ENCODE measurements at places on chromosomes 1 and 21.

- DNase-seq = no peak
These were observed 21.5 kb downstream of the WLS start for GRCh38 chr1:68210829-68211228.

DNA sequence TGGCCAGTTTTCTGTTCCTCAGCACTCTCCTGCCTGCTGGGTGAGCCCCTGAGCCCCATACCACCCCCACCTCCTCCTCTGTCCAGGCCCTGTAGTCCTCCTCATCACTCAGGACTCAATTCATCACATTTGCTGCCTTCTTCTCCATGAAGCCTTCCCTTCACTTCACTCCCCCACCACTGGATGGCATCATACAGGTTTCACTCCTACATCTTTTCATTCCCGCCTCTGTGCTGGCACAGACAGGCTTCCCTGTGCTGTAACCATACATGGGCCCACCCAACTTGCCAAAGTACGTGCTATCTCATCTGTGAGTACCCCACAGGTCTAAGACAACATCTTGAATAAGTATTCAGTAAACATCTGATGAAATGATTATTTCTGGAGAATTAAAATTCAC, 56.9 kb downstream of the SLC45A1 start:
- DNase-seq = no peak

DNA sequence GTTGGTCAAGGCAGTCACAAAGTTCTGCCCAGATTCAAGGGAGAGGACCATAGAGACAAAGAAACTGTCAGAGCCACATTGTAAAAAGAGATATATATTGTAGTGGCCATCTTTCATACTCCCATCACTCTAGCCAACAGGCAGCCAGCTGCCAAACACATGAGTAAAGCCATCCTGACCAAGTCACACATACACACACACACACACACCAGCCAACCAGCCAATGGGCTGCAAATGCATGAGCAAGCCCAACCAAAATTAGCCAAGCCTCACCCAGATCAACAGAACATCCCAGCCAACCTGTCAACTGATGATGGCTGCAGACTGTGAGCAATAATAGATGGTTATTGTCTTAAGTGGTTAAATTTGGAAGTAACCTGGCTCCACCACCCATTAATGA, 120.7 kb downstream of the SEC16B start:
- DNase-seq = no peak

DNA sequence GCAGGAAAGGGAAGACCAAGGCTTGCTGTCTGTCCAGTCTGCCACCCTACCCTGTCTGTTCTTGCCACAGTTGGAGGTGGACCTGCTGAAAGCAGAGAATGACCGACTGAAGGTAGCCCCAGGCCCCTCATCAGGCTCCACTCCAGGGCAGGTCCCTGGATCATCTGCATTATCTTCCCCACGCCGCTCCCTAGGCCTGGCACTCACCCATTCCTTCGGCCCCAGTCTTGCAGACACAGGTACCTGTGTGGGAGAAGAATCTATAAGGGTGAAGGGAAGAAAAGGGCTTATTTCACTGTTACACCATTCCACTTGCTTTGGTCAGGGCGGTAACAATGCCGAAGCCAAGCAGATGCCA, 20.3 kb upstream of the IPO9 start:
- no peak for DNase-seq

DNA sequence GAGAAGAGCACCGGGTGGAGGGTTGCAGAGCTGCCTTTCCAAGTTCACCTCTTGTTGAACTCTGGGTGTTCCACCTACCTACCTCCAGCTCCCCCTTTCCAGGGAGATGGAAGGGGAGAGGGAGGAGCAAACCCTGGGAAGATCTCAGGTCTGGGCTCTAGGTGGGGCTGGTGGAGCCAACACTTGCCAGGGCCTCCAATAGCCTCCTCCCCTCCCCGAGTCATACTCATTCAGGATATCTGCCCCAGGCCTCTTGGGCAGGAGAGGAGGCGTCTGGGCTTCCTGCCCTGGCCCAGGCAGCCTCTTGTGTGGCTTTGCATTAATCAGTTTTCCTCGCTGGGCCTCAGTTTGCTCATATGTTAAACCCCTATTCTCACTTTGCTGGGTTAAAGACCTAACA, 13.4 kb downstream of the RAP1GAP start:
- DNase-seq = no peak

GRCh38 chr21:45283611-45284455, 3.9 kb downstream of the POFUT2 start:
- DNase-seq = no peak

- no peak for DNase-seq
These were observed 28.9 kb downstream of the FOXO6 start for GRCh38 chr1:41390166-41390565.

GRCh38 chr1:101769520-101769919, 227.2 kb downstream of the OLFM3 start:
- DNase-seq = peak; percentile 15

DNA sequence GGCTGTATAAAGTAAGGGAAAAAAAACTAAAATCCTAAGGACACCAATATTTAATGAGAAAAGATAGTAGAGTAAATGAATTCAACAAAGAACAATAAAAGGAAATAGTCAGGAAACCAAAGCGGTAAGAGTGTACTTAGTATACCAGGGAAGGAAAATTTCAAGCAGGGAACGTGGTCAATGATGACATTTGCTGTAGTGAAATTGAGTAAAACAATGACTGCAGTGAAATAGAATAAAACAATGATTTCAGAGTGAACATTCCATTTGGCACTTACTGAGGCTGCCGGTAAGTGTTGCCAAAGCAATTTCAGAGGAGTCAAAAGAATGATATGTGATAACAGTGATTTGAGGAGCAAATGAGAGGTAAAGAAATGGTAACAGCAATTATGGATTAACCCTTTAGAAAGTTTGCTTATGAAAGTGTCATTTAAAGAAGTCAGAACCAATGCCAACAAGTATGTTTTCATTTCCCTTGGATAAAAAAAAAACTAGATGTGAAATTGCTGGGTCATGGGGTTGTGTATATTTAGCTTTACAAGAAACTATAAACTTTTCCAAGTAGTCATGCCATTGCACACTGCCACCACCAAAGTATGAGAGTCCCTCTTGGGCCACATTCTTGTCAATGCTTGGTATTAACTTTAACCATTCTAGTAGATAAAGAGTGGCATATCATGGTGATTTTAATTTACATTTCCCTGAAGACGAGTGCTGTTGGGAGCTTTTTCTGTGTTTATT, 50.5 kb downstream of the VCAM1 start:
- DNase-seq = no peak

DNA sequence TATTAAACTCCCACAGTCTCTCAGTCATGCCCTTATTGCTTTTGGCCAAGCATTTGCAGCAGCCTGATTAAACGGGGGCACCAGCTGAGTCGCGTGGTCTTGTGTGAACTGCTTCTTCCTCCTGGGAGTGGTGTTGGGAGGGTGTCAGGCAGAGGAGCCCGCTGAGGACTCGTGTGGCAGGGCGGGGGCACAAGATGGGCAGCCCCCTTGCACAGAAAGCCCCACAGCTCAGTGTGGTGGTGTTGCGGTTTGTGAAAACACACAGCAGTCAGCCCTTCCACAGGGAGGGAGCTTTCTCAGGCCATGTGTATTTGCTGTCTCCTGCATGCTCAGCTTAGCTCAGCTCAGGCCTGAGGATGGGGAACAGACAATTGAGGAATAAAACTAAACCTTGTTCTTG, 22.4 kb downstream of the PEX14 start:
- DNase-seq = peak; percentile 72

DNA sequence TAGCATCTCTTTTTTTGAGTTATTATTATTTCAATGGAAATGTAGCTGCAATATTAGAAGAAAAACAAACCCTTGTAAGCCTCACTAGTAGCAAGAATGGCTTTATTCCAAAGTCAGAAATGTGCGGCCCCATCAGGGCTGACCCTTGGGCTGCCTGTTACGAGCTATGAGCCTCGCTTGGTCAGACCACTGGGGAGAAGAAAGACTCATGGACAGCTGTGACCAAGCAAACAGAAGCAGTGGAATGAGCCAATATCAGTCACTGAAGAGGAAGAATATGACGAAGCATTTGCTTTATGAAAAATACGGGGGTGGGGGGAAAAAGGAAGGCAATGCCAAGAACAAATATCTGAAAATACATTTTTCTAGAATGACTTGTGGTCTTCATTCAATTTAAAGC, 504.5 kb downstream of the LMO4 start:
- no peak for DNase-seq

GRCh38 chr1:26404641-26405040, 6.0 kb upstream of the LIN28A start:
- no peak for DNase-seq

GRCh38 chr1:197619008-197619640, 156.2 kb downstream of the DENND1B start:
- peak; percentile 35 for DNase-seq

DNA sequence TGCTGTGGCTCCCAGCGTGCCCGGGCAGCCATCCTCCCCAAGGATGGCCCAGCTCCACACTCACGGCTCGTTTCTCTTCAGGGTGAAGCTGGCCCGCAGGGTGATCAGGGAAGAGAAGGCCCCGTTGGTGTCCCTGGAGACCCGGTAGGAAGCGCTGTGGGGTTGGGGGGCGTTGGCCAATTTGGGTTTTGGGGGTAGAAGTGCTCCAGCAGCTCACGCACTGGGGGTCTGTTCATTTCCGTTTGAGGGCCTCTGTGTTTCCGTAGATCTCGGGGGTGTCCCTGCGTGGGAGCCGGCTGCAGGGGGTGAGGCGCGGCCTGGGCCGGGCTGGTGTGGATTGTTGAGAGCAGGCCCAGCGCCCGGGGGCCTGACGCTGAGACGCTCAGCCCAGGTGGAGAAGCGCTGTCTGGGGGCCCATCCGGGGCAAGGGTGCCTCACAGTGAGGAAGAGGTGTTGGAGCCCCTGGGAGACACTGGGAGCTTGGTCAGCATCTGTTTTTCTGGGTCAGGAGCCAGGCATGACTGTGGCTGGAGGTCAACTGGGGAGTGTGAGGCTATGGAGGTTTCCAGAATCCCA, 12.6 kb downstream of the COL6A1 start:
- no peak for DNase-seq

DNA sequence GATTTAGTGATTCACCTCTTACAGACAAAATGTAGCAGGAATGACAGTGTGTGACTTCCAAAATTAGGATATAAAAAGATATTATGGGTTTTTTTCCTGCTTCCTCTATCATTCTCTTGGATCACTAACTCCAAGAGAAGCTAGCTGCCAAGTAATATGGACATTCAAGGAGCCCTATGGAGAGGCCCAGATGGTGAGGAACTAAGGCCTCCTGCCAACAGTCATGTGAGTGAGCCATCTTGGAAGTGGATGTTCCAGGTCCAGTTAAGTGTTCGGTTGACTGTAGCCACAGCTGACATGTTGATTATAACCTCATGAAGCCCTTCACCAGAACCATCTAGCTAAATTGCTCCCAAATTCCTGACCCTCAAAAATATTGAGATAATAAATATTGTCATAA, 38.8 kb downstream of the CD160 start:
- no peak for DNase-seq

DNA sequence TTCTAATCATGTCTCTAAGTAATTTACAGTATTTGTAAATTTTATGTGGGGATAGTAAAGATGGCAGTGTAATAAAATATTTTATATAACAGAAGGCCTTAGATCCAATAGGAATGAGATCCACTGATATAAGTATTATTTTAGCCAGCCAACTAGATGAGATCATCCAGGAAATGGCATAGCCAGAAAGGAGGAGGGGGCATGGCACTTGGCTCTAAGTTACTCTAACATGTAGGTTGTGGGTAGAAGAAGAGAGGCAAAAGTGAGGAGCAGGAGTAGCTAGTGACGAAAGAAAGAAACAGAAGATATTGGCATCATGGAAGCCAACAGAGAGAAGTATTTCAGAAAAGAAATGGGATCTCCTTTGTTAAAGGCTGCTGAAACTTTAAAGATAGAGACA, 426.1 kb downstream of the PTPRC start:
- DNase-seq = no peak

DNA sequence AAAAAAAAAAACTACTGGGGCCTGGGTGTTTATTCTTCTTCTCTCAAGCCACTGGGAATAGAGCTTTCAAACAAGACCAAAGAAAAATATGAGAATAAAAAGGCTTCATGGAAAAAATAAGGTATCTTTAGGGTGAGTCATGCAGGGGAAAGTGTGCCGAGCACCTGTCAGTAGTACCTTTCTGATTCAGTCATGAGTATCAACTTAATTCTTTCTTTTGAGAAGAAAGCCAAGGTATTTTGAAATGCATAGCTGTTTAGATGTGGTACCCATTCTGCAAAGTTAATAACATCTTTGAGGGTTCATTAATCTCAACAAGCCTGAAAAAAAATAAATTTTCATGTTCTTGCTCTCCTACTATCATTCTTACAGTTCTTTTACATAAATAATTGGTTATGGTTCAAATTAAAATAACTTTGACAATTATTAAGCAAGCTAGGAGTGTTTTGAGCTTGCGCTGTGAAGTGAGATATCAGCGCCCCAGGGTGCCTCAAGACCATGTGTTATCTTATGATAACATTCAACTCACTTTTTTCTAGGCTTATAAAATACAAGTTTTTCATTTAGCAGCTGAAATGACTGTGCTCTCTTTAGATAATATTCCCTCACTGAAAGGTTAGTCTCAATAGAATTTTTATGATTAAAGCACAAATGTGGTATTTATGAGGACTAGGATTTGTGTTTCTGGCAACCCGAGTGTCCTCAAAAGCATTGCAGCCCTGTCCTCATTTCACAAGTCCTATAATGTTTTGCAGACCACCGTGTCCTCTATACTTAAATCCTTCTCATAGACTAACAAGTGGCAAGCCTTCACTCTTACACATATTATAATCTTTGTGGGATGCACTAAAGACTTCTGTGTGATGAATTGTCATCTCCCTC, 138.6 kb downstream of the SLC44A5 start:
- no peak for DNase-seq

GRCh38 chr1:83641796-83642443, 357.0 kb downstream of the TTLL7 start:
- no peak for DNase-seq

- DNase-seq = no peak
These were observed 54.0 kb downstream of the APP start for GRCh38 chr21:26116456-26117011.

DNA sequence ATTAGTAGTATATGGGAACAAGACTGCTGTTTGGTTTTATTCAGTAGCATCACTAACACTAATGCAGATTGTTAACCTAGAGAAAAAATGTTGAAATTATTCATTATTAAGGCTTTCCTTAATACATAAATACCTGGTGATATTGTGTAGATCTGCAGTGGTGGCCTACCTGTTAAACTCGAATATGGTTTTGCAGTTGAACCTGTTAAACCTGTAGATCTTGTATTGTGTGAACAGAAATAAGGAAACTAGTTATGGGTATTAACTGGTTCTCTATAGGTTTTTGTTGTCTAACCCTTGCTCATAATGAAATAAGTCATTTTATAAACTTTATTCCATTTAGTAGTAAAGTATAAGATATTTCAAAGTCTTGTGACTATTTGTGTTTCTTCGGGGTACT, 23.9 kb downstream of the PKN2 start:
- DNase-seq = no peak

DNA sequence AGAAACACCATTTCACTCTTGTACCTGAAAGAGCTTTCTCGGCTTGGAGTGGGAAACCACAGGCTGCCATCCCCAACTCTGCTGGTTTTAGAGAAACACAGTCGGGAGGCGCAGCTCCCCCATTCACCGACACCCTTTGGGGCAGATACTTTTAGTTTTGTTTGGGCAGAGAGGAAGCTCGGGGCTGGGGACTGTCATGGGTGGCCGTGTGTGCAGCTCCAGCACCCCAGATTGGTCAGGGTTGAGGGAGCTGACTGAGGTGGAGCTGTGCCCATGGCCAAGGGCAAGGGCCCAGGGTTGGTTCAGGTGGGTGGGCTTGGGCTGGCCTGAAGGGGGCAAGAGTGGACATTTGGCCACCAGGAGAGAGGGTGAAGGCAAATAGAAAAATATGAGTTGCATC, 163.1 kb downstream of the DYRK1A start:
- no peak for DNase-seq
